DMS79 (cell line): ENCODE measurements at places on chromosomes 1 and 21.

DNA sequence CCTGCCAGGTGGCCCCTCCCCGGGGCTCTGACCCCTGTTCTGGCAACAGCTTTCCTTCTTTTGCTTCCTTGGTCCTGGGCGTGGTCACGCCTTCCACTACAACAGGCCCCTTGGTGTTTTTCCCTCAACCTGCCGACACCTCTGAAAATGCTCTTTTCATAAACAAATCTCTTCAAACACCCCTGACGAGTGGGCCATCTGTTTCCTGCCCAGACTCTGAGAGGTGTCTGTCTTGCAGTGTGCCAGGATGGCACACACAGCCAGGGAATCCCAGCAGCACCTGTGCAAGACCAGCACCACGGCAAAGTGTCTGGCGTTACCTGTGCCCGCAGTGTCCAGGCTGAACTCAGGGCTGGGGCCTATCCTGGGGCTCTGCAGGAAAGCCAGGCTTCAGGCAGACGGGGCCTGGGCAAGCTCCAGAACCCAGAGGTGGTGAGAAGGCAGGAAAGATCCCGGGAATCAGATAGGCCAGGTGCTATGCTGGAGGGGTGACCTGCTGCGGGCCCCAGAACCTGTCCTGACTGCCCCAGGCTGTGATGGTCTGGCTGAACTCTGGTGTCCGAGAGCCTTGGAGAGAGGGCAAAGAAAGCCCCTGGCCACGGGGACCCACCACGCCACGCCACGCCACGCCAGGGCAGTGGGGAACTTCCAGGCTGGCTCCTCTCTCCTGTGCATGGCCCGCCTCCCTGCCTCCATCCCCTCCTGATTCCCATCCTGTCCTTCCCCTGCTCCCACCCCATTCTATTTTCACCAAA is 88.9 kb downstream of the SIK1 start:
- DNase-seq, result no peak

DNA sequence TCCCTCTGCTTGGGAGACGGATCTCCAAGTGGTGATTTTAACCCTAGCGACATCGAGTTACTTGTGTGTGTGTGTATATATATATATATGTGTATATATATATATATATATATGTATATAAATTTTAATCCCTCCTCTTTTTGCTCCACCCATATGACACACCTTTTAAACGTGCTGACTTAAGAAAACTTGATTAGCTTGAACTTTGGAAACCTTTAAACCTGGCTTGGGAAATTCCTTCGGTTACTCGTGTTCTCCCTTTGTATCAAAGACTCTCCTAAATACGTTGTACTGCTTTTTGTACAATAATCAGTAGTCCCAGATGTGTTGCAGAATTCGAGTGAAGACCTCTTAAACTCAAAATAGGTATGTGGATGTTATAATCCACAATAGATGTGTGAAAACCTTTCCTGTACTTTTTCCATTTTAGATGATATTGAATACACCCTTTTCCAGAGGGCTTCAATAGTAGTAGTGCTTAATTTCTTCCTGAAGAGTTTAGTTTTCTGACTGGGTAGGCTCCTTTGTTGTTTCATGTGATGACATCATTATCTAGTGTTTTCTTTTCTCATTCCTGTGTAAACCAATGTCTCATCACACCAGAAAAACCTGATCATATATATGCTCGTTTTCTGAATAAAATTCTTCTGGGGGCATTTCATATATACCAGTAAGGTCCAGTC is 1.4 kb downstream of the RNF11 start:
- no peak for DNase-seq

DNA sequence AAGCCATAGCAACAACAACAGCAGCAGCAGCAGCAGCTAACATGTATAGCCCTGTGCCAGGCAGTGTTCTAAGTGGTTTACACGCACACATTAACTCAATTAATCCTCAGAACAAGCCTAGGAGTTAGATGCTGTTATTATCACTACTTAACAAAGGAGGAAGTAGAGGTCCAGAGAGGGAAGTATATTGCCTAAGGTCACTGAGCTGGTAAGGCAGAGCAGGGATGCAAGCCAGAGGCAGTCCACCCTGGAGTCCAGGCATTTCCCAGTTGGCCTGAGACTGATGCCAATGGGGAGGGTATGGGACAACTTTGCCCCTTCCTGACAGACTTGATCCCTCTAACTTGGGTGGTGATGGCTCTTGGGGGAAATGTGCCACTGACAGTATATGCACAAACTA is 6.8 kb downstream of the CDC14A start:
- no peak for DNase-seq

DNA sequence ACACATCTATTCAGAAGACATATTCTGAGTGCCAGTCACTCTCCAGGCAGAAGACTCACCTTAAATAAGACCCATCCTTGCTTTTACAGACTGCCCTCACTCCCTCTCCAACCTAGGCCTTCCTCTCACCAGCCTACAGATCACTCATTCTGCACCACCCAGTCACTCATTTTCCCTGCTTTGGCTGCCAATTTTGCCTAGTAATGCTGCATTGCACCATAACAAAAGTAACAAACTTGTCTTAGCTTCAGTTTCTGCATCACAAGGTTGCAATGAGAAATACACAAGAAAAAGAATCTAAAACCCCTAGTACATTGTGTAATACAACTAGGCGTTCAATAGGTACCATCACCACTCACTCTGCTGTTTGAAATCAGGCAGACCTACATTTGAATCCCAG is 292.4 kb downstream of the PLPP3 start:
- no peak for DNase-seq

- DNase-seq, result no peak
Measured at GRCh38 chr21:35586305-35586704, 474.0 kb downstream of the SETD4 start.

- no peak for DNase-seq
Measured at GRCh38 chr1:17167041-17167785, 37.7 kb upstream of the PADI1 start.

DNA sequence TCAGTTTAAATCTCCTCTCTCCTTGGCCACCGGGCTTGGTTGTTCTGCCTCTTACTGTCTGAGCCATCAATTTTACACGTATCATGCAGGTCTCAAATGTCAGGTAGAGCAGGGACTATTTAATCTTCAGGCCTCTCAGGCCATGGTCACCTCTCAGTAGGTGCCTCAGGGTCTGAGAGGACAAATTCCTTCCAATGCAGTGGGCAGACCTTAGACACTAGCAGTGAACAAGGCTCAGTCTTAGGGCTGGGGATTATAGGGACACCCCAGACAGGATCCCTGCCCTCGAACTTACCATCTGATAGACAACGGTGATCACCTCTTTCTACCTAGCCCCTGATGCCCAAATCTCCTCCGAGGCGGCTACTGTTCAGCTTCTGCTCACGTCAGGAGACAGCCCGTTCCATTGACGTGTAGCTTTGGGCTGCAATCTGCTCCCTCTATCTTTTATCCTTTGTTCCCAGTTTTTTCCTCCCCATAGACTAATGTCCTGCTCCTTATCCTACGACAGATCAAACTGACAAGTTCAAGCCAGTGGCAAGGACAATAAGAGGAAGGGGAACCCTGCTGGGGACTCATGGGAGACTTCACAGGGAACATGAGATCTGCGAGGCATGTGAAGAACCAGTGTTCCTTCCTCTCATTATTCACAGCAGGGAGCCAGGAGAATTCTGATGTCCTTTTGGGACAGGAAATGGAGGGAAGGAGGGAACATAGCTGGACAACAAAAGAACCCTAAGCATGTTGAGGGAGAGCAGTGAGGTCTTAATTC is 1.4 kb upstream of the MYOG start:
- DNase-seq, result no peak

GRCh38 chr1:39701049-39701439 is 9.8 kb upstream of the HPCAL4 start:
- DNase-seq, result peak; percentile 96

DNA sequence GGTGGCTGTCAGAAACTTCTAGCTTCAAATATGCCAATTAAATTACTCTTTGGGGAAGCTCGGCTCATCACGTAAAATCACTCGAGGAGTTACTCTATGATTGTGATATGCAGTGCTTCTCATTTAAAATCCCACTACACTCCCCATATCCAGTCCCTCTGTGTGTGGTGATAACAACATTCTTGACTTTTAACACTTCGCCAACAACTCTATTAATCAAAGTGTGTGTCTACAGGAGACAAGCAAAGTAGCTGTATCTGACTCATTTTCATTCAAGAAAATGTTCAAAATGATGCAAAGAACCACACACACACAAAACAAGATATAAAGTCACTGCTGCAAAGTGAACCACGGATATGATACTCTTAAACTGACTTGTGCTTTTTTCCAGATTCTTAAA is 341.3 kb downstream of the DSCAM start:
- DNase-seq, result no peak

DNA sequence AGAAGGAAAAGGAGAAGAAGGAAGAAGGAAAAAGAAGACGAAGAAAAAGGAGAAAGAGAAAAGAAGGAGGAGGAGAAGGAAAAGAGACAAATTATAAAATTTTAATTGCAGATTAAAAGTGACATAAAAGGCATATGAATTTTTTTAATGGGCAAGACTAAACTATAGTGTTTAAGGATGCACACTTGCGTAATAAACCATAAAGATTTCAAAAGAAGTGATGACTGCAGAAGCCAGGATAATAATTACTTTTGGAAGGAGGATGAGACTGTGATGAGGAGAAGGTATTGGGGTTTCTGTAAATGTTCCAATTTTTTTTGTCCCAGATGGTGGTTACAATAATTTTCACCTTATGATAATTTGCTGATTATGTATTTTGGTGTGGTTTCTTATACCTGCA is 243.1 kb upstream of the PKN2 start:
- no peak for DNase-seq

DNA sequence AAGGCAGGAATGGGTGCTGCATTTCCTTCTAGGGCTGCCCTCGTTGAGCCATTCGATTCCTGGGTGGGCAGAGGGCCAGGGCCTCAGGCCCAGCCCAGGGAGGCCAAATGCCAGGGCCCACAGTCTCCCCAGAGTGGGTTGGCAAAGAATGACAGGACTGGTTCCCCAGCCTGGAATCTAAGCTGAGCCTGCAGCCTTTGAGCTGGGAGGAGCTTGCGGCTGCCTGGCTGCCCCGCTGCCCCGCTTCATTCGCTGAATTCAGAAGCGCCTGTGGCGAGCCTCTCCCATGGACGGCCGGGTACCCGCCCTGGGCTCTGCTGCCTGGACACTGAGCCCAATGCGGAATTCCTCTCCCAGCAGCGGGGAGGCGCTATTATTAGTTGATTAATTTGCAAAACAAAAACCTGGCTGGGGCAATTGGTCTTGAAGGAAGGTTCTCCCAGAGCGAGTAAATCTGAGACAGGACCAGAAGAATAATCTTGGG is 32.3 kb upstream of the TARDBP start:
- DNase-seq, result no peak

- DNase-seq, result no peak
Measured at GRCh38 chr1:235304549-235305451, 23.2 kb downstream of the ARID4B start.

DNA sequence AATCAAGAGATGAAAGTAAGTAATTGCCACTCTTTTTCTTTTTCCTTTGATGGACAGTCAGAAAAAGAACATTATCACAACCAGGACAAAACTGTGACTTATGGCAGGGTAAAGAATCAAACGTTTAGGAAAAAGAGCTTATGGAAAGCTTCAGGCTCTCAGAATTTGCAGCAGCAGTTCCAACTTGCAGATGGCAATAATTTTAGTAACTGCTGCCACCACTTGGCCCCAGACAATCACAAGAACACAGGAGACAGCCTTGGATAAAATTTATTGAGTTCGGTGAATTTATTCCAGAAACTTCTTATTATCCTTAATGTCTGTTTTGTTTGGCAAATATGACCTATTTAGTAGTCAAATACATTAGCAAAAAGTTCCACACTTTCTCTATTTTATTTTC is 804.4 kb downstream of the BRINP3 start:
- DNase-seq, result no peak

GRCh38 chr1:159429074-159429861 is 2.7 kb upstream of the OR10J4 start:
- no peak for DNase-seq

GRCh38 chr1:245131026-245131393 is 23.8 kb upstream of the KIF26B start:
- no peak for DNase-seq

DNA sequence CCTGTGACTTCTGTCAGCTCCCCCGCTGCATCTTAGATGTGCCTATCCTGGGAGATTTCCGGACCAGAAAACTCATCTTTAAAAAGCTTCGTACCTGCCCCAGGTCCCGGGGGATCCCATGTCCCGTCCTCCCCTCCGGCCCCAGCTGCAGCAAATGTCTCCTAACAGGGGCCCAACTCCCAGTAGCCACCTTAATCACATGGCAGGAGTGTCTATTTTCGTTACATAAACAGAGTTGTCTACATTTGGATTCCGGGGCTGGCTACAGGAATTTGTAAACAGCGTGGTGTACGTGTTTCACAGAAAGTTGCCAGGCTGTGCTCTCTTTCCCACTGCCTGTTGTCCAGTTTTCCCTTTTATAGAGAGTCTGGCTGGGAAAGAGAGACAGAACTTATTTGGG is 17.9 kb upstream of the KCNE2 start:
- no peak for DNase-seq

- DNase-seq, result no peak
Measured at GRCh38 chr1:227424159-227424680, 105.9 kb upstream of the CDC42BPA start.

GRCh38 chr1:172356620-172357019 is 63.9 kb upstream of the C1orf105 start:
- DNase-seq, result no peak

DNA sequence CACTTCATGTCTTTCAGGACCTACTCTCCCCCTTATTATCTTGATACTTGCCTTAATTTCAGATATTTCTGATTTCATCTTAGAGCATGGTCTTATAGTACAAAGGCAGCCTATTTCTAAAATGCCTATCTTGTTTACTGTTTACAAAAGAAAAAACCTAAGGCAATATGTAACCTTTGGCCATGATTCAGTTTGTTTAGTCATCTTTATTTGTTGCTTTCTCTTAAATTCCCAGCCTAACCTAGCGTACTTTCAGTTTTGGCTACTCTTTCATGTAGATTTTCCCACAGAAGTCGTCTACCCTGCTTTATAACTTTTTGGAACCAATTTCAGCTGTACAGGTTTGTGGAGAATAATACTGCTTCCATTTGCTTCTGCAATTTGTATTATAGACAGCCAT is 81.8 kb downstream of the KIF1B start:
- no peak for DNase-seq

DNA sequence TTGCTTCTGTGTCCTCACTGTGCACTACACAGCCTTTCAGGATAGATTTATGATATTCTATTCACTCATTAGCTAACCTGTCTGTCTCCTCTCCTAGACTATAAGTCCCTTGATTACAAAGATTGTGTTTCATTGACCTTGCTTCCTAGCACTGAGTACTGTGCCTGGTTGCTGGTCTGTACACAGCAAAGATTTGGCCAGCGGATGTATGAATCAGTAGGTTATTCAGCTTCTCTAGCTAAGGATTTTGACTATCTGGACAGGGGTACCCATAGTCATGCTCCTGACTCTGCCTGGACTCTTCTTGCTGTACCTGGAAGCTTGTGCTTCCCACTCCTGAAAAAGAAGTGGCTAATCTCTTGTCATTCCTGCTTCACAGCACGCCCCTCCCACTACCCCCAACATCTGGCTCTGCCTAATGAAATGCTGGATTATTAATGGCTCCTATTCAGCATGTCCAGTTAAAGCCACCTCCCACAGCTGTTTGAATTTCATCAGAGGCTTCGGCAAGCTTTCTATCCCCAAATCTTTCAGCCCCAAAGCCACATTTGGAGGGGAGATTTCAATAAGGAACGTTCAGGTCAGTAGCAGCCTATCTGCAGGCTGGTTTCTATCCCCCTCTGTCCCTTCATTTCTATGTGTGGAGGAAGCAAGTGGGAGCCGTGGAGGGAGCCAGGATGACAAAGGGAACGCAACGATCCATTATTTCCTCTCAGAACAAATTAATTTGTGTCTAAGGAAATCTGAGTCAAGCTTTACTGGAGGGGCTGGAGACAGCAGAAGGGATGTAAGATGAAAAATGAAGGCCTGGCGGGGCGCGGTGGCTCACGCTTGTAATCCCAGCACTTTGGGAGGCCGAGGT is 64.8 kb upstream of the PPM1J start:
- DNase-seq, result no peak
